ENCODE measurements at places on chromosomes 2 and 18.

GRCh38 chr2:246489-247144, 17.2 kb downstream of the SH3YL1 start:
- no peak for DNase-seq

- no peak for DNase-seq
These were observed 84.2 kb downstream of the DOK6 start for GRCh38 chr18:69484699-69485396.

DNA sequence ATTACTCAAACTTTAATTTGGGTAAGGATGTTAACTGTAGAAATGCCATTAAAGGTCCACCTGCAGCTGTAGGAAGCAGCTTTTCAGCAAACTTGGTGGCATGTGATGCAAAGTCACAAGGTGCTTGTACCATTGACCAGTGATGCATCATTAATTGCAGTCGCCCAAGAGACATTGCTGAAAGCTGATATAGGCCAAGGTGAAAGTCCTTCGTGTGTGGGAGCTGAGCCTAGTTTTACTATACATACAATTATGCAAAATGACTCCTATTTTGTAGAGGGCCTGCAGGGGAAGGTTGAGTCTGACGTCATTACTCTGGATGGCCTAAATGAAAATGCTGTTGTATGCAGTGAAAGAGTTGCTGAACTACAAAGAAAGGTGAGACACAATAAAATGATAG, 40.5 kb downstream of the ALMS1 start:
- no peak for DNase-seq

GRCh38 chr2:209424199-209424701, 403 bp downstream of the MAP2 start:
- no peak for DNase-seq

DNA sequence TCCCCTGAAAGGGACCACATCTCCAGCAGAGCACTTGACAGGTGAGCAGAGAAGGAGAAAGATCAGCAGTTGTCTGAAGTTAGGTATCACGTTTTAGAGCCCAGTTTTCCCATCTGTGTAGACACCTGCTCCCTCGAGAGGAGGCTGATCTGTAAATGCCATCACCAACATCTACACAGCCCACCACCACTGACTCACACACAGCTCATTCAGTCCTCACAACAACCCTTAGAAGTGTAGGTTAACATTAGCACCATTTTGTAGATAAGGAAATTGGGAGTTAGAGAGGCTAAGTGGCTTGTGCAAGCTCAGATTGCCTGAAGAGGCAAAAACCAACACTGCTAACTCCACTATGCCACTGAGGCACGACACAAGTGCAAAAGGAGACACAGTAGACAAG, 37.2 kb upstream of the STAT1 start:
- DNase-seq: no peak

GRCh38 chr2:150097901-150098531, 389.5 kb downstream of the RND3 start:
- no peak for DNase-seq

GRCh38 chr2:16851126-16851525, 185.5 kb upstream of the CYRIA start:
- no peak for DNase-seq

GRCh38 chr18:2304378-2305175, 266.7 kb downstream of the METTL4 start:
- DNase-seq: no peak

DNA sequence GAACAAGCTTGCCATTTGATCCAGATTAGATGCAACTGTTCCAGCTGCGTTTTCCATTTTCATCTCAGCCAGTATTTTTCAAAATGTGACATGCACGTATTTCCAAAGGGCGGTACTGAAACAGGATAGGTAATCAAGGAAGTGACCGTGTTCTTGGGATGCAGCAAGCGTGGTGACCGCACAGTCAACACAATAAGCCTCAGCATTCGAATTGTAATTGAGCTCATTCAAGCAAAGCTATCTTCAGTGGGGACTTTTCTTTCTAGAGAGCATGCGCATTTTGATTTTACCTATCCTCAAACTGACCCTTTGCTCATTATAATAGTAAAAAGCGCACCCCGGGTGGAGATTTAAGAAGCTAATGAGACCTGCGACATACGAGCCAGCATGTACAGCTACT, 3.4 kb upstream of the ALPP start:
- DNase-seq: no peak

- peak; percentile 87 for DNase-seq
These were observed at the start of gene TWSG1 for GRCh38 chr18:9334329-9334972. TWSG1 (plus strand) TSS chr18:9334773; CDS start chr18:9337230, 2,457 bp downstream.

DNA sequence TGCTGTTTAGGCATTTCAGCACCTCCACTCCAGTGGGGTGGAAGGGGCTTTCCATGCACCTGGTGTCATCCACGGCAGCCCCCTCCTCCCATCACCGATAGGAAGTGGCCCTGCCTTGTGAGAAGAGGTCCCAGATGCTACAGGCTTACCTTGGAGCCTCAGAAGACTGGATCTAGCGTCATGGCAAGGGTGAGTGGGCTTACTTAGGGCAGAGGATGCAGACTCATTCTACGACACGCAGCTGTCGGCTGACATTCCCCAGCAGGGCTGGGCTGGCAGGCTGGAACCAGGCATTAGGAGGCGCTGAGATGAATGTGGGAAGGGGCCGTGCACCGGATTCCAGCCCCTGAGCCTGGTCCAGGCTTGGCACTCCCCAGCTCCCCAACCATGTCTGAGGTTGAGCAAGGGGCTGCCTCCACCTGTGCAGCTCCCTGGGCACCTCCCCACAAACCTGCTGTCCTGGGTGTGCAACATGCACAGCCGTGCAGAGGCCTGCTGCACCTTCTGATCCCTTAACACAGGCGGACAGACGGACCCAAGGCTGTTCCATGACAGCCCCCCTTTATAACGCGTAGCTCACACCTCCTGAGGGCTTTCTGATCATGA, 1.7 kb upstream of the PRLH start:
- no peak for DNase-seq

GRCh38 chr2:130814931-130815680, 21.6 kb upstream of the ARHGEF4 start:
- DNase-seq: no peak

DNA sequence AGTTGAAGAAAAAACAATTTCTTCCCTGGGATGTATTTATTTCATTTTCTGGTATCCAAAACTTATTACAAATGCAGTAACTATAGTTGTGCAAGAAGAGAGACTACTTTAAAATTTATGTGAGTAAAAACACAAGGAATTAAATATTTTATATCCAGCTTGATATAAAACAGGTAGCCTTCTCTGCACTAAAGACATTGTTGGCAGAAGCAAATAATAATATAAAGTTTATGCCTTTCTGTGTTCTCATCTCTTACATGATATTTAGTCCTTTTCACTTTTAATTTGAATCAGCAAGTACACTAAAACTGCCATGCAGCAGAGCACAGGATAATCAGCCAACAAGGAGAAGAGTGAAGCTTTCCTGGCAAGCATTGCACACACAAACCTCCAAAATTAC, 352.7 kb downstream of the ARL6IP6 start:
- DNase-seq: no peak

- DNase-seq: no peak
These were observed 206.9 kb downstream of the BCL2 start for GRCh38 chr18:63112706-63113105.

DNA sequence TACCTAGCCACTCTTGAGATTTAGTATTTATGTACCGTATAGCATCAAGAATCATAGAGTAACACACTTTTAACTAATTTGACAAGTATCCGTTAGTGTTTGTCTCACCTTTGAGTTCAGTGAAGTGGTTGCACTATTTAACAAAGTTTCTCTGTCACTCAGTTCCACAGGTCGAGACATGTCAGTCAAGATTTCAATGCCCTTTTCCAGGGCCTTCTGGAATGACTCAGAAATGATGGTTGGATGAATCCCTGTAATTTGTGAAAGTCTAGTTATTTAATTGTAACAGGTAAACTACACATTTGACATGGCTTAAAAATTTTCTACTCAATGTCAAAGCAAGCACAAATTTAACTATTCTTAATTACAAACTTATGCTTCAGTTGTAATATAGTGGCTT, 9.7 kb downstream of the CCT4 start:
- DNase-seq: no peak

DNA sequence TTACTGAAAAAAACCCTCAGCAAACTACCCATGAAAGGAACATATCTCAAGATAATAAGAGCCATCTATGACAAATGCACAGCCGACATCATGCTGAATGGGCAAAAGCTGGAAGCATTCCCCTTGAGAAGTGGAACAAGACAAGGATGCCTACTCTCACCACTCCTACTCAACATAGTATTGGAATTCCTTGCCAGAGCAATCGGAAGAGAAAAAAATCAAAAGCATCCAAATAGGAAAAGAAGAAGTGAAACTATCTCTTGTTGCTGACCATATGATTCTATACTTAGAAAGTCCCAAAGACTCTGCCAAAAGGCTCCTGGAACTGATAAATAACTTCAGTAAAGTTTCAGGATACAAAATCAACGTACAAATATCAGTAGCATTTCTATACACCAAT, 40.6 kb upstream of the MSTN start:
- no peak for DNase-seq

DNA sequence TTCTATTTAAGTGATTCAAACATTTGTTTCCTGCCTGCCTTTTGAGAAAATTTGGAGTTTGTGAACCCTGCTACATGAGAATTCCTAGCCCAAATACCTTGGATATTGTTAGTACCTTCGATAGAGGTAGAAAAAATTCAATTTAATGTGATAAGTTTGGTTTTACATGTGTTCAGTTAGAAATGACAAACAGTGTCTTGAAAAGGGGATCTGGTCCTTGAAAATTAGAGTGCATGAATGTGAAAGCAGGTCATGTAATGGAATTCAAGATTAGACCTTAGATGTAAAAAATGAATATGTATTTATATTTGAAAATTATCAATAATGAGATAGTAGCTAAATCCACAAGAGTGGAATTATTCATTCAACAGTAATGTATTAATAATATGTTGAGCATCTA, 70.5 kb downstream of the PIK3C3 start:
- no peak for DNase-seq

GRCh38 chr2:207833251-207833751, 63.6 kb upstream of the FZD5 start:
- DNase-seq: no peak

DNA sequence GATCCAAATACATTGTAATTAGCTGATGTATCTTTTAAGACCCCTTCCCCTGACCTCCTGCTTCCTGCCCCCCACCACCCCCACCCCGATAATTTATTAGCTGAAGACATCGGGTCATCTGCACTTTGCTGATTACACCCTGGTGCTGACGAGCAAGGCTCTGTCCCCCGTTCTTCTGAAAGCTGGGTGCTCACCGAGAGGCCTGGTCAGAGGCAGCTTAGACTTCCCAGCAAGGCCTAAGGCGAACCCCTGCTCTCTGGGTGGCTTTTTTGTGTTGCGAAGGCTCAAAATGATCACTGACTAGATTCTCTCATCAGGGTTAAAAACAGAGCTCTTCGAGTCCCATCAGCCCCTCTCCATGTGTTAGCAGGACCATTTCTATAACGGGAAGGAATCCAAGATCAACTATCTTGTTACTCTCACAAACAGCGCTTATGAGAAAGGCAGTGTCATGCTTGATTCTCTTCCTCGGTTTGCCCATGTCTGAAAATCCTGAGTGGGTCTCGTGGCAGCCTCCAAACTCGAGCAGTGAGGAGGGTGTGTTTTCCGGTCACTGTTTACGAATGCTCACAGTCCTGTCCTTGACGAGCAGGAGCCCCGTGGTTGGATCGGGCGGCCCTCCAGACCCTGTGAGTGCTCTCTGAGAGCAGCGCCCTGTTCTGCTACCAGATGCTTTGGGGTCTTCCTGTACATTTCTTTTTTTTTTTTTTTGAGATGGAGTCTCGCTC, 201.6 kb downstream of the HDAC4 start:
- DNase-seq: no peak

DNA sequence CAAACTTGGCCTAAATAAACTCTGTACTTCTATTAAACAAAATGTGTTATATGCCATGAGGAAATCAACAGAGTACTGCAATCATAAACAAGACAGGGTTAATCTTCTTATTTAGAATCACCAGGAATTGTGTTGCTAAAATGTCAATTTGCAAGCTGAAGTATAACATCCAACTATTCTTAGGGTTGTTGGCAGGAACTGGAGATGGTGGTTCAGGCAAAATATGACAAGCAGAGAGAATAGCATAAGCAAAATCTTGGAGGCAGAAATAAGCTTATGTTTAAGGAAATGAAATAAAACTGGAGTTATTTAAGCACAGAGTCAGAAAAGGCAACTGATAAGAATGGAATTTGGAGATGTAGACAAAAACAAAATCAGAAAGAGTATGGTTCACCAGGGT, 463.8 kb upstream of the SLC8A1 start:
- no peak for DNase-seq

DNA sequence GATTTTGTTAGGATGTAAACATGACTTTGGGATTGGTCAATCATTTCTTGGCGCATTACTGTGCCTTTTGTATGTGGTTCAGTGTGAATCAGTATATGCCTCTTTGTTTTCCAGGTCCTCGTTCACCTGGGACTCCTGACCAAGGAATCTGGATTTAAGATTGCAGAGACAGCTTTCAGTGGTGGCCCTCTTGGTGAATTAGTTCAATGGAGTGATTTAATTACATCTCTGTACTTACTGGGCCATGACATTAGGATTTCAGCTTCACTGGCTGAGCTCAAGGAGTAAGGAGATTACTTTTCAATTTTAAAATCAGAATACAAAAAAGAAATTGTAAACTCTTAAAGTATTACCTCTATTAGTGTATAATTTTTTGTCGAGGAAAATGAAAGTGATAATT, 87.6 kb downstream of the MGAT5 start:
- DNase-seq: no peak

GRCh38 chr2:204177251-204177976, 240.9 kb downstream of the ICOS start:
- DNase-seq: no peak

GRCh38 chr2:88554189-88554588, 73.1 kb downstream of the EIF2AK3 start:
- no peak for DNase-seq

- no peak for DNase-seq
These were observed 65.4 kb upstream of the DNAJC10 start for GRCh38 chr2:182650704-182651103.

- DNase-seq: no peak
These were observed 7.8 kb upstream of the RAB12 start for GRCh38 chr18:8601277-8602032.

GRCh38 chr2:152473151-152473857, 138.3 kb downstream of the FMNL2 start:
- no peak for DNase-seq

DNA sequence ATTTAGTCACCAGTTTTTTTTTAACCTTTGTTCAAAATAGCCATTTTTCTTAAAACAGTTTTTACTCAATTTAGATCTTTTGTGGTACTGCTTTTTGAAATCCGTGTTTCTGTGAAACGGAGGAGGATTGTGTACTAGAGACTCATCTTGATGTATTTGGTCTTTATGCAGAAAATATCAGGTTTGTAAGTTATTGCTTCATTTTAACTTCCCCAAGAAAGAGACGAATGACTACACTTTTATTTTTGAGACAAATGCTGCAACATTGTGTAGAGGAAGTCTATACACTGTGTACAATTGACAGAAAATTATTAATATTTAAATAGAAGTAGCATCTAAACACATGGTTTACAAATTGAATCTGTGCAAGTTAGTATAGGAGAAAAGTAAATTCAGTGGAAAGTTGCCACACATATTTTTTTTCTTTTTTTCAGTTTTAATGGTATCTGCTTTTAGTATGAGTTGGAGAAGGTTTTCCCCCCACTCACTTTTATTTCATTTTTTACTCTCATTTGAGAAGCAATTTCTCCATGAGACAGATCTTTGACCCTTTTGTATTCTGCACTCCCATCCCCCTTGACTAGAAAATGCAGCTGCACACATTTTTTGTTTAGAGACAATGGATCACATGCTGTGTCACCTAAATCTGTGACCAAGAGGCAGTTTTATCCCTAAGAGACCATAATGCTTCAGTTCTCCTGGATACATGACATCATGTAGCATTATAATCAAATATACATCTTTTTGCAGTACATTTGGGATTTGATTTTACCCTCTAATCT, 200.8 kb upstream of the STON1 start:
- DNase-seq: no peak

Measured in stimulated activated CD8-positive, alpha-beta memory T cell treated with anti-CD3 and anti-CD28 coated beads, Interleukin-7, amount 100 ng/mL, for 4 hours (primary cell).